T-helper 17 cell (primary cell): ENCODE measurements at places on chromosomes 12 and 14.

- no peak for DNase-seq
Observed at GRCh38 chr12:87231818-87232217, 797.4 kb downstream of the C12orf50 start.

DNA sequence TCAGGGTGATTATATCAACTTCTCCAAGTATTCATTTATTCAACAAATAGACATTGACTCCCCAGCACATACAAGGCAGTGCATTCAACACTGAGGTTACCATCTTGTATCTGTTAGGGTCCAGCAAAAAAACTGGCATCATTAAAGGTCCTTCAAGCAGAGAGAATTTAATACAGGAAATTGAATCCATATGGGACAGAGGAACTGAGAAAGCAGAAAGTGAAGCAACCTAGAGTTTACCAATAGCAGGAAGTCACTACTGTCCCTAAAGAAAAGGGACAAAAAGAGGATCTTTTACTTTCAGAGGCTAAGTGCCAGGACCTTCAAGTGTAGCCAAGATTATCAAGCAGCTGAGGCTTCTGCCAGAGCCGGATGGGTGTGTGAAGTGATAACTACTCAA lies 237.8 kb upstream of the TBX3 start:
- no peak for DNase-seq

GRCh38 chr14:43894534-43894933 lies 612.5 kb downstream of the FSCB start:
- no peak for DNase-seq

DNA sequence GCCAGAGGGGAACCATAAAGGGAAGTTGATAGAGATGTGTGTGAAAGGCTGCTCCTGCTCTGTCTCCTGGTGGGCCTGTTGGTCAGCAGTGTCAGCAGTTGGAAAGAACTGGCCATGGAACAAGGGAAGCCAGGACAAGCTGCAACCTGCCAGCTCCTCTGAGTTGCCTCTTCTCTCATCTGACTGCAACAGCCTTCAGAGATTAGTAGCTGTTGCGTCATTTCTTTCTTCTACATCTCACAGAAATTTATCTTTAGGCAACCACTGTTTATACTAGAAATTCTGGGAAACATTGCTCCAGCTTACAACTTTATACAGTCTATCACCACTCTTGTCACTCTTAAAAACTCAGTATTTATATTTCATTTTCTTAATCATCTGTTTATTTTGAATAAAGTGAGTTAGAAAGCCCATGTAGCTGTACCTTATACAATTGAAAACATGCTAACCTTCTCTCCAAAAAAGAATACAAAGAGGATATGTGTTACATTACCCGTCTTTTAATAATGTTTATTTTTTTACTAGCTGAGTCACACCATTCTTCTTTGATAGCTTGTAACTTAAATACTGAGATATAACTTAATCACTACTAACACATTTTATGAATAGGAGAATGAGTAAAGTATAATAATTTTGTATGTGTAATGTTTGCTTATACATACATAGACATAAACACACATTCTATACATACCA lies 224.2 kb downstream of the LRFN5 start:
- DNase-seq, result no peak

- no peak for DNase-seq
Observed at GRCh38 chr12:5715021-5715420, 230.0 kb downstream of the ANO2 start.

DNA sequence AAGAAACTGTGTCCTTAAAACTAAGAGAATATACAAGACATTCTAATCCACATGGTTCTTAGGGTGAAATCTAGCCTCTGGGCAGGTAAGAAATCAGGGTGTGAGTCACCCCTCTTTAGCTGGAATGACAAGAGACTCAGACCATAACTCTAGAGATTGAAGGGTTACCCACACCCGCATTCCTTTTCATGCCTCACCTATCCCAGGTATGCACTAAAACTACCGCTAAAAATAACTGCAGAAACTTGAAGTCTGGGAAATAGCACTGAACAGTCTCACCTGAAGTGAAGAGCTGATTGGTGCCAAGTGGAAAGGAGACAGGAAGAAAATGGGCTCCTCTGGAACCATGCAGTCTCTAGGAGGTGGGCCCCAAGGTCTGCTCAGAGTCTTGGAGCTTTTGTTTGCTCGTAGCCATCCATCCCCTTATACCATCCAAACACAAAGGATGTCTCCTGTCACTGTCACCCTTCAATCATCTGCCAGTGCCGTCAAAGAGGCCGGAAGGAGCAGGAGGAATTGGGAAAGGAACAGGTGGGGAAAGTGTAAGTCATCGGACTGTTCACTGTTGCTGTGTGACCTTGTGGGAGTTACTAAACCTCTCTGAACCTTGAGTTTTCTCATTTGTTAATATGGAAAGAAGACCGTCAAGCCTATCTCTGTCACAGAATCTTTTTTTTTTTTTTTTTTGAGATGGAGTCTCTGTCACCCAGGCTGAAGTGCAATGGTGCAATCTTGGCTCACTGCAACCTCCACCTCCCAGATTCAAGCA lies 22.4 kb downstream of the DDX47 start:
- no peak for DNase-seq

- no peak for DNase-seq
Observed at GRCh38 chr14:80055226-80055625, 156.1 kb downstream of the DIO2 start.

GRCh38 chr14:35341751-35342488 lies 49.7 kb downstream of the PSMA6 start:
- no peak for DNase-seq

GRCh38 chr14:22715890-22716289 lies 50.6 kb upstream of the OXA1L start:
- DNase-seq, result no peak

- DNase-seq, result no peak
Observed at GRCh38 chr14:79056879-79057278, 886.7 kb downstream of the NRXN3 start.

GRCh38 chr14:82854131-82854530 lies 1320.5 kb upstream of the SEL1L start:
- DNase-seq, result no peak

DNA sequence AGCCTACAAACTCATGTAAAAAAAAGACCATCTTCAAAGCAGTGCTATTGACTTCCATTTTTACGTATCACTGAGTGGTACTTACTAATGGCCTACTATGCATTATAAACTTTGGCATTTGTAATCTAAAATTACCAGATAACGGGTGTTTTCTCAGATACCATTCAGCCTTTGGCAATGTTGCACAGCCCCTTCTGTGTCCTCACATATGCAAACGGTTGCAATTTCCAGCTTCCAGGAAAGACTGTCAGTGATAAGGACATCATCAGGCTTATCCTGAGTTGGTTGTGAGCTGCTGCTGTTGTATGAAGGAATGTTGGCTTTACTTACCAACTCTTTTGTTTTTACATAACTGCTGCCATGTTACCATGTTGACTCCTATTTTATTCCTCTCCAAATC lies 1.6 kb upstream of the SLC6A13 start:
- DNase-seq, result no peak

DNA sequence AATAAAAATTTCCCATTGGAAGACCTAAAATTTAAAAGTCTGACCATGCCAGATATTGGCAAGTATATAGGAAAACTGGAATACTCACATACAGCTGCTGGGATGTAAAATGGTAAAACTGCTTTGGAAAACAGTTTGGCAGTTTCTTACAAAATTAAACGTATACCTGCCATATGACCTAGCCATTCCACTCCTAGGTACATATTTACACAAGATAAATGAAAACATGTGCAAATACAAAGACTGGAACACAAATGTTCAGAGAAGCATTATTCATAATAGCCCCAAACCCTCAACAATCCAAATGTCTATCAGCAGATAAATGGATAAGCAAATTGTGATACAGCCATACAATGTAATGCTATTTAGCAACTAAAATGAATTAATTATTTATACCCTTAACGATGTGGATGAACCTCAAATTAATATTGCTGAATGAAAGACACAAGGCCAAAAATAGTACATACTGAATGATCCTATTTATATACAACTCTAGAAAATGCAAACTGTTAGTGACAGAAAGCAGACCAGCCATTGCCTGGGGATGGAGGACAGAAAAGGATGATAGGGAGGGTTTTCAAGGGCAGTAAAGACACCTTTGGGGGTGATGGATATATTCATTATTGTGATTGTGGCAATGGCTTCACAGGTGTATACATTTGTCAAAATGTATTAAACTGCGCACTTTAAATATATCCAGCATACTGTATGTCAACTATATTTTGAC lies 21.3 kb upstream of the TCP11L2 start:
- DNase-seq, result no peak

DNA sequence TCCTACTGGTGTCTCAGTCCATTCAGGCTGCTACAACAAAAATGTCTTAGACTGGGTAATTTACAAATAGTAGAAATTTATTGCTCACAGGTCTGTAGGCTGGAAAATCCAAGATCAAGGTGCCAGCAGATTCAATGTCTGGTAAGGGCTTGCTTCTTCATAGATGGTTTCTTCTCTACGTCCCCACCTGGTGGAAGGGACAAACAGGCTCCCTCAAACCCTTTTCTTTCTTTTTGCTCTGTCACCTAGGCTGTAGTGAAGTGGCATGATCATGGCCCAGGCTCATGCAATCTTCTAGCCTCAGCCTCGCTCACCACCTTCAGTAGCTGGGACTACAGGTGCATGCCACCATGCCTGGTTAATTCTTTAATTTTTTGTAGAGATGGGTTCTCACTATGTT lies 106.8 kb upstream of the RPH3A start:
- DNase-seq, result no peak

- DNase-seq, result no peak
Observed at GRCh38 chr12:46523446-46523845, 150.9 kb upstream of the SLC38A2 start.

GRCh38 chr12:102436867-102437266 lies 43.5 kb downstream of the IGF1 start:
- DNase-seq, result no peak

- no peak for DNase-seq
Observed at GRCh38 chr14:59238216-59238615, 49.7 kb downstream of the DAAM1 start.

- DNase-seq, result no peak
Observed at GRCh38 chr14:52305014-52305413, 9.1 kb upstream of the PTGER2 start.

GRCh38 chr14:99143793-99144192 lies 128.2 kb downstream of the BCL11B start:
- no peak for DNase-seq

GRCh38 chr12:46483572-46484395 lies 111.2 kb upstream of the SLC38A2 start:
- DNase-seq, result no peak

- no peak for DNase-seq
Observed at GRCh38 chr14:56268673-56269072, 150.5 kb downstream of the PELI2 start.

GRCh38 chr12:104535369-104535768 lies 78.6 kb downstream of the CHST11 start:
- DNase-seq, result no peak

GRCh38 chr12:10223208-10223607 lies 10.5 kb downstream of the GABARAPL1 start:
- DNase-seq, result no peak

GRCh38 chr12:100403446-100403845 lies 46.6 kb downstream of the SLC17A8 start:
- DNase-seq, result no peak

- DNase-seq, result peak; percentile 31
Observed at GRCh38 chr12:122190842-122191668, 8.1 kb downstream of the LRRC43 start.

DNA sequence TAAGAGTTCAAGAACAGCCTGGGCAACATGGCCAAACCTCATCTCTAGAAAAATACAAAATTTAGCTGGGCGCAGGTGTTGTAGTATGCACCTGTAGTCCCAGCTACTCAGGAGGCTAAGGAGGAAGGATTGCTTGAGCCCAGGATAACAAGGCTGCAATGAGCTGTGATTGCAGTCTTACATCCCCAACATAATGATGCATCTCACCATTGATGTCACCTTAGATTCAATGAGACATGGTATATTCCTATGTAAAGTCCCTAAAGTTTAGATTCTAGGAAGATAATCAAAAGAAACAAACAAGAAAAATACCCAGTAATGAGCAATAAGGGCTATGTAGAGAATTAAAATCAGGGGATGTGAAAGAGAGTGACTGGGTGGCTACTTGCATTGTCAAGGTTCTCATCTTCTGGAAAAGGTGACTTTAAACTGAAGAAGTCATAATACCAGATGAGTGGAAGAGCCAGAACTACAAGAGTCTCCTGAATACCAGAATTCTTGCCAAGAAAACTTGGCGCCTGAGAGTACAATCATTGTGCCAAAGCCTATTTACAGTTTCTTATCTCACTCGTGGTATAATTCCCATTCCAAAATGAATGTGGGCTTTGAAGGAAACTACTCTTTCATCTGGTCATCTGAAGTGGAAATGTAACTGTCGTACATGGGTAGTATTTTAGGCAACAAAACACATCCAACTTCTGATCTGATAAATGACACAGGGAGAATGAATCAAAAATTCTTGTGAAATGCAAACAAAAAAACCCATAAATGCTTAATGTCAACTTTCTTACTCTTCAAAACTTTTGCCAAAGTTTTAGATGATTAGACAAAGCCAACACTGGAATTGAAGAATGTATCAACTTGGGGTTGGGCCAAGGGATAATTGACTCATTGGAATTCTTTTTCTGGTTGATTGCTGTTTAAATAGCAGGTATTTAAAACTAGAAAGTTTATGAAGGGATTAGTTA lies 81.1 kb upstream of the ST8SIA1 start:
- no peak for DNase-seq

DNA sequence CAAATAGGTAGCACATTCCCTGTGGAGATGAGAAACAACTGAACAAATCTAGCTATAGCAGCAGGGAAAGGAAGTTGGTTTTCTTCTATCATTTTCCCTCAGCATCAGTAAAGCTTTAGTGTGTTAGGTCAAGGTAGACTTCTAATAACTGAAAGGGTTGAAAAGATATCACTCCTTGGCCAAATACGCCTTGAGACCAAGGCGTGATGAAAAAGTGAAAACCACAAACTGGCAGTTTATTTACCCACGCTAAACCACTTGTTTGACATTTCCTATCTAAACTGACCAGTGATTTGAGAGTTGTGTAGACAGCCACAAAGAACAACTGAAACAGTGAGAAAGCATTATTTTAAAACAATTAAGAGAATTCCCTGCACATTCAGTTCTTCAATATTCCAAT lies 99.6 kb upstream of the SOX5 start:
- no peak for DNase-seq

DNA sequence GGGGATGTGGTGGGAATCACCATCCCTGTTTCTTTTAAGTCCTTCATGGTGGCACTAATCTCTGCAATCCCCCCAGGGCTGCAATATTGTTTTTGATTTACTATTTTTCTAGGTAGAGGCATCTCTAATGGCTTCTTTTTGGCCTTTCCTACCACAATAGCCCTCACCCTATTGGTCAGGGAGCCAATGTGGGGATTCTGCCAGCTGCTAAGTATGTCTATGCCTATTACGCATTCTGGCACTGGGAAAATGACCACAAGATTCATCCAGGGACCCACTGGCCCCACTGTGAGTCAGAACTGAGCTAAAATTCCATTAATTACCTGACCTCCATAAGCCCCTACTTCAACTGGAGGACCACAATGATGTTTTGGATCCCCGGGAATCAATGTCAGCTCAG lies 15.9 kb upstream of the GLIPR1L2 start:
- no peak for DNase-seq
